ENCODE measurements at places on chromosomes 16 and 17.

- H3K4me3 ChIP-seq, result no peak overlapping the region
- H3K36me3 ChIP-seq, result no peaks in the 10 kb centered on the region
- DNase-seq, result no peak
- no peaks in the 10 kb centered on the region for H3K27me3 ChIP-seq
- peaks cover 18% of the 10 kb centered on the region for H3K4me1 ChIP-seq
Observed at GRCh38 chr16:56354016-56354415, 71.3 kb downstream of the AMFR start.

GRCh38 chr17:38674749-38675615 lies at the start of gene EPOP:
TSS of gene EPOP (minus strand) at chr17:38674957. CDS start at chr17:38674495, 462 bp downstream.
- H3K27ac ChIP-seq, result no peak within 1 kb of the TSS
- DNase-seq, result peak; percentile 67
- peak within 1 kb of the TSS; percentile 64 for H3K4me3 ChIP-seq
- H3K4me1 ChIP-seq, result peaks cover 13% of the 10 kb centered on the region
- peaks cover 51% of the 10 kb centered on the region for H3K27me3 ChIP-seq

GRCh38 chr16:85894266-85894665 lies 4.7 kb upstream of the IRF8 start:
- DNase-seq, result peak; percentile 46
- peaks cover 14% of the 10 kb centered on the region for H3K4me1 ChIP-seq
- H3K4me3 ChIP-seq, result no peak overlapping the region
- no peak overlapping the region for H3K27ac ChIP-seq
- peaks cover 9% of the 10 kb centered on the region for H3K27me3 ChIP-seq
- H3K36me3 ChIP-seq, result no peaks in the 10 kb centered on the region

GRCh38 chr17:19986941-19987861 lies 9.6 kb upstream of the AKAP10 start:
- no peaks in the 10 kb centered on the region for H3K27me3 ChIP-seq
- H3K4me1 ChIP-seq, result peaks cover 7% of the 10 kb centered on the region
- peak overlapping the region; percentile 2 for H3K27ac ChIP-seq
- peak; percentile 66 for DNase-seq
- no peak overlapping the region for H3K4me3 ChIP-seq

GRCh38 chr17:63070031-63070430 lies 104.0 kb downstream of the TANC2 start:
- no peak overlapping the region for H3K4me3 ChIP-seq
- DNase-seq, result no peak
- H3K4me1 ChIP-seq, result peaks cover 4% of the 10 kb centered on the region
- no peaks in the 10 kb centered on the region for H3K27me3 ChIP-seq
- H3K36me3 ChIP-seq, result peaks cover 3% of the 10 kb centered on the region

DNA sequence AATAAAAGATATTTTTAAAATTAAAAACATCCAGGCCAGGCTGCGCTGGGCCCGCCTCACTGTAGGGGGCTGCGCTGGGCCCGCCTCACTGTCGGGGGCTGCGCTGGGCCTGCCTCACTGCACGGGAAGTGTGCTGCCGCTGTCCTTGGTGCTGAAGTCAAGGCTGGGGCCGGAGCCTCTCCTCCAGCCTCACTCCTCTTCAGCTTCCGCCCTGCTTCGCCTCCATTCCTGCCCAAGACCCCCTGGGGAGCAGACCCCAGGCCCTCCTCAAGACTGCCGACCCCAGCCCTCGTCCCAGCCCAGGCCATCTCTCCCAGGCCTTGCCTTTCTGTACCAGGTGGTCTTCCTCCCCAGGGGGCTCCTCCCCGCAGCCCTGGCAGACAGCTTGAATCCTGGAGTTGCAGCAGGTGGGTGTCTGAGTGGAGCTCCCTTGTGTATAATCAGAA lies 26.2 kb downstream of the ENDOV start:
- no peaks in the 10 kb centered on the region for H3K36me3 ChIP-seq
- H3K27ac ChIP-seq, result no peak overlapping the region
- H3K27me3 ChIP-seq, result no peaks in the 10 kb centered on the region
- no peak for DNase-seq
- H3K4me1 ChIP-seq, result no peaks in the 10 kb centered on the region
- no peak overlapping the region for H3K4me3 ChIP-seq

DNA sequence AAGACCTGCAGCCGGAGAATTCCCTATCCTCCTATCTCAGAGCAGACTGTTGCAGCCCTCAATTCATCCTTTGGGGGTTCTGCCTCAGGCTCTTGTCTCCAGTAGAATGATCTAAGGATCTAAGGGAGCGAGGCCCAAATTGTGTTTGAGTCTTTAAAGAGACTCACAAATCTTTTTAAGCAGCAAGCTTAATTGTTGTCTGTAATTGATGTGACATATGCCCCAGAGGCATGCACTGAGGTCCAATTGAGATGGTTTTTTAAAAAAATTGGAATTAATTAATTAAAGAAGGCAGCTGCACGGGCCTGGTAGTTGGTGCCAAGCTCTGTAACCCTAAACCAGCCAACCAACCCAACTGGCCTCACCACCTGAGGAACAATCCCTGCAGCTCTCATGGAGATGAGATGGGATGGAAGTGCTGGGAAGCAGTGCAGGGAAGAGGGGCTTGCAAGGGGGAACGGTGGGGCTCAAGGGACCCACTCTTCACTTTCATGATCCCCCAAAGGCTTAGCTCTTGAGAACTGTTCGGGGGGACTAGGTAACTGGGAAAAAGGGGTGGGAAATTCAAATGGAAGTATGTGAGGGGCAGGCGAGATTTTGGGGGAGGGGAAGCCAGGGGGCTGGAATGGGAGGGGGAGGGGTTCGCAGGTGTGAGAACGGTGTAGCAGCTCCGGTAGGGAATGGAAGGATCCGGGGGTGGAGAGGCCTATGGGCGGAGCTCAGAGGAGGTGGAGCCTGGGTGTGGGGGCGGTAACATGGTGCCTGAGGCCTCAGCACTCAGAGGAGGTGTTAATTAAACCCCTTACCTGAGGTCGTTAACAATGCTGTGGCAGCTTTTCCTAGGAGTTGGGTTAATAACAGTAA lies 9.2 kb upstream of the ZNF652 start:
- no peaks in the 10 kb centered on the region for H3K36me3 ChIP-seq
- DNase-seq, result no peak
- H3K27me3 ChIP-seq, result no peaks in the 10 kb centered on the region
- H3K4me3 ChIP-seq, result no peak overlapping the region
- H3K27ac ChIP-seq, result no peak overlapping the region

DNA sequence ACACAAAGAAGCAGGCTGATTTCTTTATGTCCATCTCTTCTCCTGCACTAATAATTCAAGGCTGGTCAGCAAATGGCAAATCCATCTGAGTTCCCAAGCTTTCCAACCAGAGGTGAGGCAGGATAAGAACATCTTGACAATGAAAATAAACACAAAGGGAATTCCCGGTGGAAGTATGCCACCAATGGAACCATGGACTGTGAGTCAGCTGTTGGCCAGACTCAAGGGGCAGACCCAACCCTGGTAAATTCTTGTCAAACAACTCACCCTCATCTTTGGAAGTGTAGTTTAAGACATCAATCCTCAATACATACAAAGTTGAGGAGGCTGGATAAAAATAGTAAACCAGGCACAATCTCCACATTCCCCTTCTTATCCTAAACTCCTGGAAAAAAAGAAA lies 74.3 kb upstream of the CES5A start:
- DNase-seq, result peak; percentile 72
- H3K4me3 ChIP-seq, result no peak overlapping the region
- no peak overlapping the region for H3K27ac ChIP-seq
- no peaks in the 10 kb centered on the region for H3K27me3 ChIP-seq
- peaks cover 12% of the 10 kb centered on the region for H3K4me1 ChIP-seq
- no peaks in the 10 kb centered on the region for H3K36me3 ChIP-seq

Data from trophoblast cell (in vitro differentiated cells and primary cell).